ENCODE measurements at places on chromosomes 3 and 15.

GRCh38 chr15:31528846-31529245 lies 202.2 kb downstream of the KLF13 start:
- no peak for DNase-seq

GRCh38 chr3:38051131-38051530 lies 12.1 kb downstream of the DLEC1 start:
- no peak for DNase-seq

DNA sequence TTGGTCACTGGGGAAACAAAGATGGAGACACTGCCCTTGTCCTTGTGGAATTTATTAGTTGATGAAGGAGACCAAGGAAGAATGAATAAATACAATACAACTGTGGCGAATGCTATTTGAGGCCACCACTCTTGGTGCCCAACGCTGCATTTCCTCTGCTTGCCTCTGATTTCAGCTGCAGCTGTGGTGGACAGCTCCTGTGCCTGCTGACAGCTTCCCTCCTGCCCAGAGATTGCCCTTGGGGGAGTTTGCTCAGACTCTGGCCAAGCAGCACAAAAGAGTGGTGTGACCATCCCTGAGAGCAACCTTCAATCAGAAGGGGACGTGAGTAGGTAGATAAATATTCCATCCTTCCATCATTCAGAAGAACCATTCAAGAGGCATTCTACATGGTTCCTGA lies 64.6 kb upstream of the FHIT start:
- no peak for DNase-seq

- no peak for DNase-seq
These were observed 266.9 kb upstream of the IGF1R start for GRCh38 chr15:98381446-98381845.

GRCh38 chr3:22977042-22977441 lies 226.1 kb upstream of the UBE2E2 start:
- DNase-seq = no peak

DNA sequence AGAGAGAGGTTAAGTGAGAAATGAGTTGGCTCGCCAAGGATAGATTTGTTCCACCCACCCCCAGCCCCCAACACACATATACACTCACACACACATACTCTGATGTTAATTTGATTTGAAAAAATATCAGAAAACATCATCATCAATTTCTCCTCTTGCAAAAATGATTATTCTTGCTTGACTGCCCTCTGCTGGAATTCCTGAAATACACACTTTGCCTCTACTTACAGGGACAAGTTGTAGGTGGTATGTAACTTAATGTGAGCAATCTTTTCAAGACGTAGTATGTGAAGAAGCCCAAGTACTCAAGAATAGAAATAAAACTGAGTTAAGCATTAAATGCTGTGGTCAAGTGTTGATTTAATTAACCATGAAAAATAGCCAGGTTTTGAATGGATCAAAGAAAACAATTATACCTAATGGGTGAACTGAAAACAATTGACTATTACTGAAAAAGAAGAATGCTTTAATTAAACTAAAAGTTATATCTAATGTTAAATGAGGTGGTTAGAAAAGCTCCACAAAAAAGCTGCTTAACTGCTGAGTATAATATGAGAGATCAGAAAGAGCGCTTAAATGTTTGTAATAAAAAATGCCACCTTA lies 46.6 kb upstream of the MDFIC2 start:
- no peak for DNase-seq

GRCh38 chr3:39011191-39011736 lies 40.5 kb downstream of the SCN11A start:
- no peak for DNase-seq

- DNase-seq = no peak
These were observed 19.6 kb downstream of the CLK3 start for GRCh38 chr15:74635228-74635627.

- DNase-seq = no peak
These were observed 116.4 kb upstream of the TJP1 start for GRCh38 chr15:29938361-29939335.

- DNase-seq = no peak
These were observed 100.8 kb downstream of the RAB11A start for GRCh38 chr15:65969865-65970816.

DNA sequence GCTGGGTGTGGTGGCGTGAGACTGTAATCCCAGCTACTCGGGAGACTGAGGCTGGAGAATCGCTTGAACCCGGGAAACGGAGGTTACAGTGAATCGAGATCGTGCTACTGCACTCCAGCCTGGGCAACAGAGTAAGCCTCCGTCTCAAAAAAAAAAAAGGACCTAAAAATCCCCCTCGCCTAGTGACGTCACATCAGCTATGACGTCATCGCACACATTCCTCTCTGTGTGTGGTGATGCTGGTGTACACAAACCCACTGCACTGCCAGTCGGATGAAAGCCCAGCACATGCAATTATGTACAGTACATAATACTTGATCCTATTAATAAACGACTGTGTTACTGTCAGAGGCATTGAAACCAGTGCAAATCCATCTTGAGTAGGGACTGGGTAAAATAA lies 40.2 kb upstream of the SEC61A1 start:
- DNase-seq = no peak

DNA sequence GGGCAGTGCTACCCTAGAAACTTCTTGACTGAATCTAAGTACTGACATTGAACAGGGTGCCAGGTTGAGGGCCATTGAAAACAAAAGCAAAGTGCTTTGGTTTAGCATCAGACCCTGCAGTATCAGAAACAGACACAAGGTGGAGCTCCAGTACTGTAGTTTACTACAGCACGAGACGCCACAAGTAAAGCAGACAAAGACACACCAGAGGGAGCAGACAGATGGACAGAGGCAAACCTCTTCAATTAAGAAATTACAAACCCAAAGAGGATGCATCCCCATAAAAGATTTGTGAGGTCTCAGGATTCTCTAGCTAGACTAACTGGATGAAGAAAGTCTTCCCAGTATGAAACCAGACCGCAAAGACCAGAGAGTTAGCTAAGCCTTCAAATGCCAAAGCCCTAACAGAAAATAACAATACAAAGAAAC lies 16.6 kb downstream of the TOP2B start:
- peak; percentile 63 for DNase-seq

GRCh38 chr15:63178034-63178433 lies 11.4 kb upstream of the RAB8B start:
- no peak for DNase-seq

DNA sequence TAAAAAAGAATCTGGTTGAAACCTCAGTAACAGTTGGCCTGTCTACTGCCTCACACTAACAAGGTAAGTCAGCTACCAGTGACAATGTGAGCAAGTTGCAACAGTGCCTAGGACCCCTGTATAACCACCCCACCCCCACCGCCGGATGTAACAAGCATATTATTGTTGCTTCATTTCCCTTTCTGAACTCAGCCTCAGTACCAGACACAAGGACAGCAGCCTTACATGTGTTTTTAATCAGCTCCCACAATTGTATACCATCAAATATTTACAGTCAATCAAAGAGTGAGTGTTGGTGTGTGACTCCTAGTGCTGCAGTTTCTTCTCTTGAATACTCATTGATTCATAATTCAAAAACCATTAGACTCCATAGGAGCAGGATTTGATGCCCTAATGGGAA lies 96.4 kb downstream of the PYDC2 start:
- DNase-seq = no peak

DNA sequence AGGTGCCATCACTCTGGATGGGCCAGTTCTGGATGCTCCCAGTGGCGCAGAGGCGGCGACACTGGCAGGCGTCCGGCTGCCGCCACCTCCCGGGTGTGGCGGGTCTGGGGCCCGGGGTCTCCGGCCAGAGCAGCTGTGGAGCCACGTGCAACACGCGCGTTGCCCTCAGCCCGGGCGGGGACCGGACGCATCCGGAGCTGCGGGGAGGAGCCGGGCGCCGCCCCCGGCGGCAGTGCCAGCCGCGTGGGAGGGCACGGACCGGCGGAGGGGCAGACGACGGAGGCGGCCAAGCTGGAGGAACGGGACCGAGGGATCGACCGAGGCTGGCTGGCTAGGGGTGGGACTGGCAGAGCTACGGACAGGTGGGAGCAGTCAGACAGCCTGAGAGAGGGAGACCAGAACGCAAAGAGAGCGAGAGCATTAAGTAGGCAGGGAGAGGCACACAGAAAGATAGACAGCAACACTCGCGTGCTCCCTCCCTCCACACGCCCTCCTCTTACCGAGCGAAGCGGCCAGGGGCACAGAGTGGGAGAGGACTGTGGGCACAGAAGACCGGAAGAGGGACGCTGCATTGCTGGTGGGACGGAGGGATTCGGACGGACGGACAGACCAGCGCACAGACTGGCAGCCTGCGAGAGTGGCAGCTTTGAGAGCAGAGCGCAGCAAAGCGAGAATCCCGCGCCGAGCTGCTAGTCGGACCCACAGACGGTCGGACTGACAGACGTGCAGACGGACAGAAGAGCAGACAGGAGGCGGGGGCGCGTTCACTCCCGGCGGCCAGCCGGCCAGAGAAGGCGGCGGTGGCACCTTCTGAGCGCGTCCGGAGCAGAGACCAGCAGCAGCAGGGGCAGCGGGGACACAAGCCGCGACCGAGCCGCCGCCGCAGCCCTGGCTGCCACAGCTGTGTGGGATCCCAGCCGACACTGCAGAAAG lies at the start of gene ARPP21:
Gene ARPP21 (plus strand): TSS at position 272 of the 933 bp plus-strand sequence. CDS start 42,227 bp downstream, outside the sequence.
- peak; percentile 70 for DNase-seq

- DNase-seq = no peak
These were observed 122.0 kb upstream of the MELTF start for GRCh38 chr3:197151580-197151979.

All from H1 (cell line).